CD4-positive, alpha-beta T cell treated with Interleukin-6 at 100 ng/mL for 8 hours (primary cell): ENCODE measurements at places on chromosomes 3 and 15.

GRCh38 chr3:52498137-52499054 is 3.3 kb downstream of the STAB1 start:
- no peak for DNase-seq

GRCh38 chr3:162984746-162985145 is 1488.1 kb downstream of the OTOL1 start:
- DNase-seq = no peak

- no peak for DNase-seq
Measured at GRCh38 chr3:155106119-155106518, 26.0 kb downstream of the MME start.

DNA sequence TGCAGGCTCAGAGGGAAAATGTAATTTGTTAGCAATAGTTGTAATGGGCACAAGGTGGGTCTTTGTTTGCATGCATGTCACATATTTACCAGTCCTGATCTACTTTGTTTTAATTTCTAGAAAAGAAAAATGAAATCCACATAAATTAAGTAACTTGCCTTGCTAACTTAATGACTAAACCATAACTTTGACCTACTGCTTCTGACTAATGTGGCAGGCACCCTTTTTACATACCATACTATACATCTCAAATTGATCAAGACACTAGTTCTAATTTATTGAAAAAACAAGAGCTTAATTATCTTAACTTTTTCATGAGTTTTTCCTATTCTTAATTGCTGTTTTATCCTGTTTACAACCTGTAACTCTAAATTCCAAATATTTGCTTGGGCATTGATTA is 93.2 kb downstream of the ATP11B start:
- DNase-seq = no peak

DNA sequence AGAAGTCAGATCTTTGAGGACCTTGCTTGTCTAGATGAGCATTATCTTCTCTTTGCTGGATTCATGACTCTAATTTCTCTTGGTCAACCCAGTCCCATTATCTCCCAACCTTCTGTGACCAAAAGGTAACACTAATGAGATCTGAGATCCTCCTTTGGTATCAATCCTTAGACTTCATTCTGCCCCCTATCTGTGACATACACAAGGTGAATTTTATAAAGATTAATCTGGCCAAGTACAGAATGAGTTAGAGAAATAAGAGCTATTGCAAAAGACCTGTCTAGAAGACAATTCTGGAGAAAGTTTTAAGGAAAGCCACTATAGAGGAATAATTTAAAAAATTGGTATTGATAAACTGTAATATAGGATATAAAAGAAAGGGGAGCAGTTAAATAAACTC is 113.8 kb upstream of the KCNMB2 start:
- no peak for DNase-seq

DNA sequence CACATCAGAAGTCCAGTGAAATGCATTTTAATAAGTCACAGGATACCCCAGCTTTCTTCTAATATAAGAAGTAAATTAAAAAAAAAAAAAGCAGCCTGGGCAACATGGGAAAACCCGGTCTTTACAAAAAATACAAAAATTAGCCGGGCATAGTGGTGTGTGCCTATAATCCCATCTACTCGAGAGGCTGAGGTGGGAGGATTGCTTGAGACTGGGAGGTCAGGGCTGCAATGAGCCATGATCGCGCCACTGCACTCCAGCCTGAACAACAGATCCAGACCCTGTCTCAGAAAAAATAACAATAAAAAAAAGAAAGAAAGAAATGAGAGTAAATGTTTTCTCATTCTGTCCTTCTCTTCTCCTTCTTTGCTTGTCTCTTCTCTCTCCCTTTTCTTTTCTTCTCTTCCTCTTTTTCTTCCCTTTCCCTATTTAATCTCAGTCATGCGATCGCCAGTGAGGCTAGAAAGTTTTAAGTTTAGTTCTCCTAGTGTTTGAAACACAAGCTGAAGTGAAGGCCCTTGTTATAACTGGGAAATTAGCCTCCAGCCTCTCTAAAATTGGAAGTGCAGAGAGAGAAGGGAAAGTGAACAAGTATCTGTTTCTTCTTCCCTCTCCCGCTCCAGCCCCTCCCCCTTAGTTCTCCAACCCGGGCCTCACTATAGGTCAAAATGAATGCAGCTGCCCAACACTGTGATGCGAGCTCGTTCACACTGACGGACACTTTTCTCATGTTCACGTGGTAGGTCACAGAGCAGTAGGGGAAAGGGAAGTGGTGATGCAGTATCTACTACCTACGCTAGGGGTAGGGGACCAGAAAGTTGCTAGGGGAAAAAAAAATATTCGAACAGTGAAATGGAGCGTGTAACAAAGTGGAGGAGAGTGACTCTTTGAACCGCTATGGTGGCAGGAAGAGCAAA is 23.5 kb upstream of the TSC22D2 start:
- peak; percentile 58 for DNase-seq

DNA sequence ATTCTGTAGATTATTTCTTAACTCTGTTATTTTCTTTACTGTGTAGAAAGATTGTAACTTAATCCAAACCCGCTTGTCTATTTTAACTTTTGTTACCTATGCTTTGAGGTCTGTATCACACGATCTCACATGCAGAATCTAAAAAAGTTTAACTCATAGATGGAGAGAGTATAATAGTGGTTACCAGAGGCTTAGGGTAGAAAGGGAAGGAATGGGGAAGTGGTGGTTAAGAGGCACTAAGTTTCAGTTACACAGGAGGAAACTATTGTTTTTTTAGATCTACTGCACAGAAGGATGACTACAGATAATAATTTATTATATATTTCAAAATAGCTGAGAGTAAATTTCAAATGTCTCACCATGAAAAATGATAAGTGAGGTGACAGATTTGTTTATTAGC is 515.2 kb downstream of the RSL24D1 start:
- DNase-seq = no peak

DNA sequence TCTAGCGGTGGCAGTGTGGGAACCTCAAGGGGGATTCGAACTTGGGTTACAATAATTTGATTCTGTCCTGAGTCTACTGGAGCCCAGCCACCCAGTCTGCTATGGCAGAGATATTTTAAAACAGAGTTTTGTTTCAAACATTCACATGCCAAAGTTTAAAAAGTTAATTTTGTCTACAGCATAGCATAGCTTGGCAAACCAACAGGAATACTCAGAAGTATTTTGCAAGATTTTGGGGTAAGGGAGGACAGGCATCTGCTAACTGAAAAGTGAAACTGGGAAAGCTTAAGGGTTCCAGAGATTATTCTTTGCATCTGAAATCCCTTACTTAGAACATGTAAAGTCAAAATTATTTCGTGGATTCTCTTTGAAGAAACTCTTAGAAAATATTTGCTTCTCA is 6.6 kb downstream of the ARID3B start:
- no peak for DNase-seq

DNA sequence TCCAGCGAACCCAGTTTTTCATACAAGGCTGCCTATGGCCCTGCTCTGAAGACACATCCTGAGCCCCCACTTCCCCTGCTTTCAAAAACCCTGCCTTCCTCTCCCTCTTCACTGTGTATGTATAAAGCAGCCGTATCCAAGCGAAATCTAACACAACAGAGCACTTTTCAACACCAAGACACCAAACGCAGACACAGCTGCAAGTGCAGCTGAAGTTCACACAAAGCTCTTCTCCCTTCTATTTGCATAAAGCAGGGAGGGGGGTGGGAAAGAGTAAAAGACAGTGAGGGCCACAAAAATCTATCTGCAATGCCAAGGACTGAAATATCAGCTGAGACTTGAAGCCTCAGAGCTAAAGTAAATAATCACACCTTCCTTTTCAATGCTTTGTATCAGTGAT is 35.1 kb upstream of the CSPG5 start:
- no peak for DNase-seq

GRCh38 chr3:95029644-95030043 is 966.8 kb downstream of the NSUN3 start:
- no peak for DNase-seq

DNA sequence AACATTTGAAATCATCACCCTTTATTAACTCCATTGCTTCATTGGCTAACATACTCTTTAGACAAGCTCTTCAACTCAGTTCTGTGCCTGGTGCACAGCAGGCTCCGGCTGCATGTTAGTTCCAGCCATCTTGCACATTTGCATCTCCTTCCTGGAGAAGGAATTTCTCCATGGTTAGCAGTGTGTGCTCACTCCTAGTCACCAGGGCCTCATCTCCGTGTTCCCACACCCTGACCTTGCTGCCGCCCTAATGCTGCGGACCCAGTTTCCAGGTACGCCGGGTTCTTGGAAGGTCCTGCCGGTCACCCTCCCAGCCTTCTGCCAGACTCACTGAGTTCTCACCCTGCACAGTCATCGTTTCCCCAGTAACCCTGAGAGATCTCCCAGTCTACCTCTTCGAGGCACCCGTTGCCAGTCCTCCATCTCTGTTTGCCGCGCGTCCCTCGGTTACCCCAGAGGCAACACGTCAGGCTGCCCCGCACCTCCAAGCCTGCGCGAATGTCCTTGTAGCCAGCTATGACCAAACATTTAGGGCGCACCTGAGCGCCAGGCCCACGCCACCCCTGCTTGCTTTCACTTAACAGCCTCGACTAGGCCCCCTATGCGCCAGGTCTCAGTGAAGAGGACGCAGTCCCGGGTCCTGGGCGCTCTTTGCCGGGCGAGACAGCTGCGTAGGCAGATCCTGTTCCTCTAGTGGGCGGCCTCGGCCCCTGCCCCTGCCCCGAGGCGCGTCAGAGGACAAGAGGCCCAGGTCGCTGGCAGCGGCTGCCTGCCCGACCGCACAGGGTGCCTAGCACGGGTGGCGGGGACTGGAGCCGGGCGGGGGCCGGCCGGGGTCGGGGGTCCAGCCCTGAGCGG is 747 bp upstream of the ZNF592 start:
- DNase-seq = peak; percentile 60

DNA sequence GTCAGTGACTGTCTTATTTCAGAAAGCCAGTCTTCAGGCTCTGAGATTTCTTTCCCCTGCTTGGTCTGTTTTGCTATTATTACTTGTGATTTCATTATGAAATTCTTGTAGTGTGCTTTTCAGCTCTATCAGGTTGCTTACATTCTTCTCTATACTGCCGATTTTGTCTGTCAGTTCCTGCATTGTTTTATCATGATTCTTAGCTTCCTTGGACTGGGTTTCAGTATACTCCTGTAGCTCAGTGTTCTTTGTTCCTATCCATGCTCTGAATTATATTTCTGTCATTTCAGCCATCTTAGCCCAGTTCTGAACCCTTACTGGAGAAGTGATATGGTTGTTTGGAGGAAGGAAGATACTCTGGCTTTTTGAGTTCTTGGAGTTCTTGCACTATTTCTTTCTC is 40.5 kb downstream of the CEP63 start:
- DNase-seq = no peak

DNA sequence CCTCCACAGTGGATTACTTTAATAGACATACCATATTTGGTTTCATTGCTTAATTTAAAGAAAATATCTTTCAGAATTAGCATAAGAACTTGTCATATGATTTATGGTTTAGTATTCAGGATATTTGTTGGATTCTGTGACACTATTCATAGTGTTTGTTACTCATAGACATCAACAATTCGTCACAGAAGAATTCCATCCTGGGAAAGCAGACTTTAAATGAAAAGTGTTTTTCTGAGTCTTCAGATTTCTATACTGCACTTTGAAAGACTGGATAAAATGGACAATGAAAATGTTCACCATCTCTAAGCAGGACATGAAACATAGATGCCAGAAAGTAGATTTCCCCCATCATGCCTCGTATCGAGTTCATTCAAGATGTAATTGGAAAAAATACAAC is 435.6 kb upstream of the ONECUT1 start:
- DNase-seq = no peak

GRCh38 chr3:15812183-15812582 is 14.4 kb upstream of the ANKRD28 start:
- peak; percentile 8 for DNase-seq

GRCh38 chr3:145519398-145520047 is 641.5 kb downstream of the PLOD2 start:
- no peak for DNase-seq

- no peak for DNase-seq
Measured at GRCh38 chr3:172132721-172133311, 93.4 kb downstream of the FNDC3B start.
